Activated T-cell treated with anti-CD3 and anti-CD28 coated beads, Interleukin-2, amount 50 U/mL, for 24 hours (primary cell): ENCODE measurements at places on chromosomes 12 and 14.

DNA sequence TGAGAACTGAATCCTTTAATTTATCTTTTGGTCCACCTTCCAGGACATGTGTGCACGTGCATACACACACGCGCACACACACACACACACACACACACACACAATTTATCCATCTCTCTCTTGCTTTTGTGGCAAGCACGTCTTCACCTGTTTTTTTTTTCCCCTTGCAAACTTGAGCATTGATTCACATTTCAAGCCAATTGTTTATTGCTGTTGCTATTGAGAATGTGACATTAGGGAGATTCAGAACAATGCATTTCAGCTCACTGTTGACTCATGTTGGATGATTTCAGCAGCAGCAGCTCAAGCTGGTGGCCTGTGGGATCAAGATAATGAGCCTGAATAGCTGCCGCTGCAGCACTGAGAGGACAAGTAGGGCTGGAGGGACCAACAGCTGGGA, 128.9 kb downstream of the SNAPC1 start:
- peaks cover 3% of the 10 kb centered on the region for H3K27me3 ChIP-seq
- H3K4me3 ChIP-seq: no peak overlapping the region
- H3K4me1 ChIP-seq: peaks cover 16% of the 10 kb centered on the region
- no peak for DNase-seq

DNA sequence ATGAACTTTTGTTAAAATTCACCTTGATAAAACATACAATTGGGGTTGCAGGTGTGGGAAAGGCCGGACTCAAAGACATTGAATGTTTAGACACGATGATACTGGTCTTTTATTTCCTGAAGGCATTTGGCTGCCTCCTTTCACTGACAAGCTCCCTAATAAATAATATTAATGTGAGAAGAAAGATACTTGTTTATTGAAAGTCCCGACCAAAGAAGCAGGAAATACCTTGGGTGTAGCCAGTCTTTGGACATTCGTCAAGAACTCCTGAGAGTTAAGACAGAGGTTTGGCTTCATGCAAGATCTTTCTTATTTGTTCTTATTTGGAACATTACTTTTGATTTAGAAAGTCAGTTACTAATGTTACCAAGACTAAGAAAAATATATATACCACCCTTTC, 1133.8 kb upstream of the SEL1L start:
- no peak for DNase-seq
- no peak overlapping the region for H3K4me3 ChIP-seq
- H3K36me3 ChIP-seq: no peaks in the 10 kb centered on the region
- H3K27me3 ChIP-seq: no peaks in the 10 kb centered on the region
- H3K4me1 ChIP-seq: no peaks in the 10 kb centered on the region

GRCh38 chr12:49231878-49232655, 32.8 kb upstream of the TUBA1C start:
- H3K4me1 ChIP-seq: peaks cover 25% of the 10 kb centered on the region
- DNase-seq: no peak
- H3K4me3 ChIP-seq: no peak overlapping the region

GRCh38 chr12:100698518-100698917, 96.1 kb upstream of the ANO4 start:
- H3K27ac ChIP-seq: no peak overlapping the region
- no peaks in the 10 kb centered on the region for H3K27me3 ChIP-seq
- H3K36me3 ChIP-seq: no peaks in the 10 kb centered on the region

GRCh38 chr12:4833524-4833923, 76.2 kb upstream of the KCNA1 start:
- peaks cover 37% of the 10 kb centered on the region for H3K4me1 ChIP-seq
- H3K27ac ChIP-seq: no peak overlapping the region
- DNase-seq: no peak
- no peaks in the 10 kb centered on the region for H3K36me3 ChIP-seq
- no peak overlapping the region for H3K4me3 ChIP-seq

GRCh38 chr12:13390381-13390861, 193.9 kb downstream of the EMP1 start:
- no peak for DNase-seq
- H3K36me3 ChIP-seq: no peaks in the 10 kb centered on the region
- no peak overlapping the region for H3K4me3 ChIP-seq
- no peaks in the 10 kb centered on the region for H3K4me1 ChIP-seq

GRCh38 chr12:27331927-27332324, 710 bp upstream of the BMAL2 start:
- H3K27me3 ChIP-seq: peaks cover 50% of the 10 kb centered on the region
- peak; percentile 32 for DNase-seq
- peaks cover 44% of the 10 kb centered on the region for H3K4me1 ChIP-seq
- H3K4me3 ChIP-seq: peak overlapping the region; percentile 82

DNA sequence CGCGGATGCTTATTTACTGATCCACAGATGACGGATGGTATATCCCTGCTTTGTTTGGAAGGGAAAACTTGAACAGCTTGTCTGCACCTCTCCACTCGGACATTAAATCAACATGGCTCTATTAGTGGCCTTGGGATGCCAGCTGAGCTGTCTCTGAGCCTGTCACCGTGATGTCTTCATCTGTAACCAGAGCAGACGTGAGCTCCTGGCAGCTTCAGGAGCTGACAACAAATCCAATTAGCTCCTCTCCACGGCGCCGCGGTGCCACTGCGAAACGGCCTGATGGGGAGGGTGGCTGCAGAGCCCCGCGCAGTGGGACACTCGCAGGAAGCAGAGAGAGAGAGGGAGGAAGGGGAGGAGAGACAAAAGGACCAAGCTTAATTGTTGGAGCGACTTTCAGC, 112.3 kb downstream of the PAPOLA start:
- no peaks in the 10 kb centered on the region for H3K4me1 ChIP-seq
- peaks cover 21% of the 10 kb centered on the region for H3K27me3 ChIP-seq
- no peak overlapping the region for H3K27ac ChIP-seq
- no peak for DNase-seq
- no peak overlapping the region for H3K4me3 ChIP-seq
- no peaks in the 10 kb centered on the region for H3K36me3 ChIP-seq

- no peaks in the 10 kb centered on the region for H3K36me3 ChIP-seq
- no peak overlapping the region for H3K4me3 ChIP-seq
- H3K27me3 ChIP-seq: no peaks in the 10 kb centered on the region
- H3K4me1 ChIP-seq: no peaks in the 10 kb centered on the region
Observed at GRCh38 chr12:17134315-17134714, 528.4 kb upstream of the LMO3 start.

GRCh38 chr12:56198836-56199235, 9.6 kb upstream of the SMARCC2 start:
- H3K27me3 ChIP-seq: no peaks in the 10 kb centered on the region
- H3K4me3 ChIP-seq: no peak overlapping the region
- H3K4me1 ChIP-seq: no peaks in the 10 kb centered on the region
- no peak overlapping the region for H3K27ac ChIP-seq
- no peak for DNase-seq
- H3K36me3 ChIP-seq: no peaks in the 10 kb centered on the region

- peaks cover 11% of the 10 kb centered on the region for H3K4me1 ChIP-seq
- H3K36me3 ChIP-seq: no peaks in the 10 kb centered on the region
- no peak overlapping the region for H3K27ac ChIP-seq
- DNase-seq: no peak
- H3K27me3 ChIP-seq: peaks cover 32% of the 10 kb centered on the region
Observed at GRCh38 chr12:75585330-75585729, 73.9 kb upstream of the KRR1 start.
